ENCODE measurements at places on chromosomes 5 and 9.

GRCh38 chr5:6727231-6727630 lies 14.0 kb downstream of the TENT4A start:
- DNase-seq: no peak

DNA sequence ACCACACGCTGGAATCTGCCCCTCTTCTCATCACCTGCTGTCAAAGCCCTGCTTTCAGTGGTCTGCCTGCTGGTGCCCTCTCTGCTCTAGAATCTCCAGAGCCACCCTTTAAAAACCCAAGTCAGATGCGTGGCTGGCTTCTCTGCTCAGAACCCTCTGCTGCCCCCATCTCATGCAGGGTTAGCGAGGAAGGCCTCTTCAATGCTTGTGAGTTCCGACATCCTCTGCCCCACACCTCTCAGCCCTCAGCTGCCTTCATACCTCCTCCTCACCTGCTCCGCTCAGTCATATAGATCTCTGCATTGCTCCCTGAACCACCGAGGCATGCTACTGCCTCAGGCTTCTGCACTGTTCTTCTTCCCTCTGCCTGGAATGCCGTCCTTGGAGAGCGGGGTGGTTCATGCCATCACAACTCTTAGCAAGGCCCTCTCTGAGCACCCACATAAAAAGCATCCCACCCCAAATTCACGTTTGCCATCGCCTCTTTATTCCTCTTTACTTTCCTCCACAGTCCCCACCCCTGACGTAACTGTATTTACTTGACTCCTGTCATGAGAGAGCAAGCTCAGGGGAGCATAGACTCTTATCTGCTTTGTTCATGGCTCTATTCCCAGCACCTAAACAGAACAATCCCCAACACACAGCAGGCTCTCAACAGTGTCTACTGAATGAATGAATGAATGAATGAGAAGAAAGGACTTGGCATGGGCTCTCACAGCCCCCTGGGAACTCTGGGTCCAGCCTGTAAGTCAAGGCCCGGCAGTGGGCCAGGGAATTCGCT lies 10.4 kb downstream of the SHB start:
- DNase-seq: no peak

DNA sequence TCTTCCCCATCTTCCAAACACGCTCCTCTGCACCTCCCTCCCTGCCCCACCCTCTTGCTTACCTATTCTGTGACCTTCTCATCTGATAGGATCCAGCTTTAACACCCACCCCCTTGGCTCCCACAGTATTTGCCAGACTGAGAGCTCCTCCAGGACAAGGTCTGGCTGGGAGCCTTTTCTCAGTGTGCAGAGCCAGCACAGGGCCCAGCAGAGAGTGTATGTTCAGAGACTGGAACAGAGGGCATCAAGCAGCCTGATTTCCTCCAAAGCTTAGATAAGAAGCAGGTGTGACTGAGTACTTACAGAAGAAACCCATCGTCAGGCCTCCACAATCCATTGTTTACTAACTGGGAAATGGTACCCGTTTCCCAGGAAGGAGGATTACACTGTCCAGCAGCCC lies 26.6 kb downstream of the LHX6 start:
- DNase-seq: no peak

- no peak for DNase-seq
These were observed 152.2 kb downstream of the FGF18 start for GRCh38 chr5:171571663-171572062.

GRCh38 chr5:36378551-36378950 lies 76.8 kb upstream of the RANBP3L start:
- no peak for DNase-seq

DNA sequence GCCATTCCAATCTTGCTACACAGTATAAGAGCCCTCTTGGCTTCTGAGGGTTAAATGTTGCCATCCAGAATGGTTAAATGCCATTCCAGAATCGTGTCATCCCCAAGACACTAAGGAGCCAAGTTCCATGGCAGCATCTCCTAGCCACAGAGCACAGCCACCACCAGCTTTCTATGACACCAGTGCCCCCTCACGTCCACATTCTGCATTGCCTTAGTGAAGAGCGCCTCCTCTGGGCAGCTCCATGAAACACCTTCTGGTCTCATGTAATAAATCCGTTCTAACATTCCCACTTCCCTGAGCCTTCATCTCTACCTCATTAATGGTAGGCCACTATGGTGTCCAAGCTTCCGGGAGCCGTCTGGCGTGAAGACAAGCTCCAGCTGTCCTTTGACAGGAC lies 12.4 kb downstream of the CBY3 start:
- no peak for DNase-seq

DNA sequence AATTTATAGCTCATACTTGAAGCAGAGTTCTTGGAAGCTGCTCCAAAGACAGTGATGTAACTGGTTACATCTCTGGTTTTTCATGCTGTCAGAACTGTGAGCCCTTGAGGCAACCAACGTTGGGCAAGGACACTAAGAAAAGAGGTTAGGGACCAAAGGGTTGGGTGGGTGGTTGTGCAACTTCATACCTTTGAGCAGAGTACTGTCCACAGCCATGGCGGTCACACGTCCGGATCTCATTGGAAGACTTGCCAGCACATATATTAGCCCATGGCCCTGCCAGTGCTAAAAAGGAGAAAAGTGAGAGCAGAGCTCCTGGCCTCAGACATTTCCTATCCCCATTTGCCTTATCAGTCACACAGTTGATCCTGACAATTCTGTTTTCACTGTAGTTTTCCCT lies 2.1 kb downstream of the LECT2 start:
- no peak for DNase-seq

GRCh38 chr5:157502143-157502647 lies 42.2 kb downstream of the NIPAL4 start:
- DNase-seq: no peak

- DNase-seq: no peak
These were observed 3.6 kb downstream of the OR13C8 start for GRCh38 chr9:104572612-104573011.

- DNase-seq: no peak
These were observed 149.2 kb upstream of the ARRDC3 start for GRCh38 chr5:91532281-91532680.

DNA sequence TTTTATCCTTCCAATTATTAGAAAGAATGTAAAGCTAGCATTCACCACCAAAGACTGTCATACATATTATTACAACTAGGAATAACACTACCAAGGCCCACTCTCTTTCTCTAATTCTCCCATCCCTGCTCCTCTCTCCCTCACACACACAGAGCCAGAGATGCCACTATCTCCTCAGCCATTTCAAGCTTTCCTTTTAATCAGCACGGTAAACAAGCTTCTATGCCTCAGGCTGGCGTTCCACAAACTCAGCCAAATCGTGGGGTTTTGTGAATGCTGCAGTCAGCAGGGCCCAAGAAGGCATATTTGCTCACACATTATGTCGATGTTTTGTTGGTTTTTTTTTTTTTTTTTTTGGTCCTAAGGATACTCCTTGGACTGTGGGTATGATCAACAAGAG lies 979.9 kb upstream of the DMAC1 start:
- no peak for DNase-seq

DNA sequence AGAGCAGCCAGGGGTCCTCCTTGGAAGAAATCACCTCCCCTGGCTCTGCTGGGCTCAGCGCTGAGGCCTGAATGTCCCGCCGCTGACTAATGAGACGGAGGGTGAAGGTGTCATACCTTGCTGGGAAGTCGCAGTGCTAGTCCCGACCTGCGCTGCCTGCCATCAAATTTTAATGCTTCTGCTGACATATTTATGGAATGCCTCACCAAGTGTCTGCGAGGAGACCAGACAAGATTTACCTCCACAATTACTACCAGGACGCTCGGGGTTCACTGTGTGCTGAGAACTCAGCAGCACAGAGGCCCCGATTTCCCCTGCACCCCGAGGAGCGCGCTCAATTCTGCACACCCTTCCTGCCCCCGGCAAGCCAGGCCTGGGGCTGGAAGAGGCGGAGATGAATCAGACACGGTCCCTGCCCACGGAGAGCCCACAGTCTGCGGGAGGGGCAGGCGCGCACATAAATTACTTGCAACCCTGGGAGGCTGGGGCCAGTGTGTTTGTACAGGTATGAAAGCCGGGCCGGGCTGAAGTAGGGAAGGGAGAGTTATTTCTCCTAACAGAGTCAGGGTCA lies 175.2 kb downstream of the PAX5 start:
- no peak for DNase-seq

GRCh38 chr5:137834498-137835049 lies 33.1 kb upstream of the MYOT start:
- DNase-seq: no peak

- no peak for DNase-seq
These were observed 4.5 kb downstream of the ROR2 start for GRCh38 chr9:91945277-91946085.

DNA sequence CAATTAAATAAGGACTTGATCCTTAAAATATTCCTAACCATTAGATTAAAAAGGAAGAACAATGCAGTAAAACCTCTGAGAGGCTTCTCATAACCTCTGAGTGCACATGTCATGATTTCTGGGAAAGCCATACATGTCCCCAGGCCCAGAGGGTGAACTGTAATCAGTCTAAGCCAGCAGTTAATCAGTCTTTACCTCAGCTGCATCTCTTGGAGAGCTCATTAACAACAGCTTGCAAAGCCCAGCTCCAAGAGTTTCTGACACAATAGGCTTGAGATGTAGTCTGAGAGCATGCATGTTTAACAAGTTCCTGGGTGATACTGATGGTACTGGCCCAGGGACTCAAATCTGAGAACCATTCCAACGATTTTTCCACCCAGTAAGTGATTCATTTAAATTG lies 392.1 kb downstream of the DNAH5 start:
- DNase-seq: no peak

- DNase-seq: no peak
These were observed 3.2 kb upstream of the BAAT start for GRCh38 chr9:101387871-101388506.

All from stimulated activated CD4-positive, alpha-beta T cell treated with anti-CD3 and anti-CD28 coated beads, Interleukin-2, amount 100 ng/mL, for 4 hours (primary cell).